ENCODE measurements at places on chromosomes 7 and 10. TPM values are rescaled to one million over a fixed set of nuclear protein-coding genes. Genes with fewer than 3 reads are reported as not detected.

The SLC18A3 gene
- not detected for total RNA-seq

The ZNF117 gene
- total RNA-seq = 12.6 TPM

The SPDYE6 gene
- not detected for total RNA-seq

The PLOD3 gene
- total RNA-seq = 48.1 TPM

The EPHB6 gene
- 250 TPM for total RNA-seq

The CAMK1D gene
- 109 TPM for total RNA-seq

The ZNF485 gene
- 6.0 TPM for total RNA-seq

The GRM3 gene
- 62.9 TPM for total RNA-seq

The LRRTM3 gene
- 36.2 TPM for total RNA-seq

The FOXP2 gene
- 20.7 TPM for total RNA-seq

The NKX2-3 gene
- not detected for total RNA-seq

The SPDYE11 gene
- not detected for total RNA-seq

The TMEM270 gene
- total RNA-seq = not detected

The AMZ1 gene
- 10.0 TPM for total RNA-seq

The LIPK gene
- not detected for total RNA-seq

The SH2D4B gene
- 0.20 TPM for total RNA-seq

The CLCN1 gene
- not detected for total RNA-seq

Measured in dorsolateral prefrontal cortex (tissue), 122 donors.